ENCODE measurements at places on chromosomes 13 and 19. TPM values are rescaled to one million over a fixed set of nuclear protein-coding genes. Genes with fewer than 3 reads are reported as not detected.

- H3K27me3 ChIP-seq = no peaks in the 10 kb centered on the region
- peak overlapping the region; percentile 95 for H3K4me3 ChIP-seq
- DNase-seq = peak; percentile 97
- peaks cover 61% of the 10 kb centered on the region for H3K4me1 ChIP-seq
- peaks cover 3% of the 10 kb centered on the region for H3K36me3 ChIP-seq
- peak overlapping the region; percentile 91 for H3K27ac ChIP-seq
Observed at GRCh38 chr19:49149652-49150105, 5.5 kb downstream of the HRC start.

C19orf25 gene
- total RNA-seq = 21.2 TPM

DNA sequence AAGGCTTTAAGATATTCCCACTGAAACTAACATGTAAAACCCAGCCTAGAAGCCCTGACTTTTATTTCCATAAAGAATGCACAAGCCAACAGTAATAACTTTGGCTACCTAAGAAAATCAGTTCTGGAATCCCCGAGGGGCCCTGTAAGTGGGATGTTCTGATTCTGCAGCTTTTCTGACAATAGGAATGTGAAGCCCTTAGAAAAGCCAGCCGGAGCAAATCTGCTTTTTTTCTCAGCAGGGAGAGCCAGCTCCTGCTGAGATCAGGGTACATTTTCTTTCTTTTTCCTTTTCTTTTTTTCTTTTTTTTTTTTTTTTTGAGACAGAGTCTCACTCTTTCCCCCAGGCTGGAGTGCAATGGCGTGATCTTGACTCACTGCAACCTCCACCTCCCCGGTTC, 8.0 kb upstream of the GARRE1 start:
- H3K36me3 ChIP-seq = no peaks in the 10 kb centered on the region
- peaks cover 2% of the 10 kb centered on the region for H3K4me1 ChIP-seq
- H3K27ac ChIP-seq = no peak overlapping the region
- no peaks in the 10 kb centered on the region for H3K27me3 ChIP-seq
- no peak overlapping the region for H3K4me3 ChIP-seq

ZNF304 gene
- 11.4 TPM for total RNA-seq

DNA sequence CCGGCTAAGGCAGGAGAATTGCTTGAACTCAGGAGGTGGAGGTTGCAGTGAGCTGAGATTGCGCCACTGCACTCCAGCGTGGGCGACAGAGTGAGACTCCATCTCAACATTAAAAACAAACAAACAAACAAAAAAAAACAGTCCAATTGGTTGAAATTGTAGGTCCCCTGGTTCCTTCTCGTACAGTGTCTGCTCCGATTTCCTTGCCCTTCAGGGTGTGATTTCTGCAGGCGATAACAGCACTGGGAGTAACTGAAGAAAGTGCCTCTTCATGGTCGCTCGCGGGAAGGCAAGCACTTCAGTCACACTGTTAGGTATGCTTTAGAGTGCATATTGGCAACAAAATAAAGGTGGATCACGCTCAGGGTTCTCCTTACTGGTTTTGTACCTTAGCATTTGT, 39.7 kb downstream of the TPT1 start:
- H3K27me3 ChIP-seq = no peaks in the 10 kb centered on the region
- no peak overlapping the region for H3K4me3 ChIP-seq
- no peak overlapping the region for H3K27ac ChIP-seq
- peaks cover 18% of the 10 kb centered on the region for H3K4me1 ChIP-seq

- H3K36me3 ChIP-seq = no peaks in the 10 kb centered on the region
- H3K4me1 ChIP-seq = peaks cover 24% of the 10 kb centered on the region
- no peak overlapping the region for H3K27ac ChIP-seq
- DNase-seq = peak; percentile 45
- H3K4me3 ChIP-seq = peak overlapping the region; percentile 64
Observed at GRCh38 chr19:34482380-34483250, 1.1 kb downstream of the WTIP start.

GRCh38 chr19:10259162-10259905, 7.3 kb downstream of the MRPL4 start:
- no peak overlapping the region for H3K27ac ChIP-seq
- no peak overlapping the region for H3K4me3 ChIP-seq
- H3K36me3 ChIP-seq = peaks cover 53% of the 10 kb centered on the region
- peak; percentile 89 for DNase-seq
- H3K4me1 ChIP-seq = peaks cover 2% of the 10 kb centered on the region

DNA sequence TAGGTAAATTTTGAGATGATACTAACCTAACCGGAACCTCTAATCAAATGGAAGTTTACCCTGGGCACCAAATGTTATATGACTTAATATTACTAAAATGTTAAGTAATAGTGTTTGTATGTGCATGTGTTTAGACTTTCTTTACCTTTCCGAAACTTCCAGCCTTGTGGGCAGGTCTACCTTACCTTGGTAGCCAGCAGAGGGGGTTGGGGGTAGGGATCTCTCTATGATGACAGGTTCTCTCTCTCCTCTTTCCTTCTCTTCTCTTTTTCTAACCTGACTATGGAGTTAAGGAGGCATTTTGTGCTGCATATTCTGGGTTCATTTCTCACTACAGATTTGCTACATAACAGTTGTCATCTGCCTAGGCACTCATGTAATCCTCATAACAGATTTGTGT, 6.8 kb upstream of the FRY start:
- H3K4me1 ChIP-seq = peaks cover 9% of the 10 kb centered on the region
- no peaks in the 10 kb centered on the region for H3K36me3 ChIP-seq
- H3K27me3 ChIP-seq = peaks cover under 1% of the 10 kb centered on the region
- DNase-seq = no peak
- no peak overlapping the region for H3K4me3 ChIP-seq

GRCh38 chr13:46386392-46387063, 524 bp downstream of the RUBCNL start:
- H3K27me3 ChIP-seq = peaks cover 32% of the 10 kb centered on the region
- peaks cover 25% of the 10 kb centered on the region for H3K4me1 ChIP-seq
- DNase-seq = no peak
- H3K27ac ChIP-seq = no peak overlapping the region
- no peaks in the 10 kb centered on the region for H3K36me3 ChIP-seq
- peak overlapping the region; percentile 52 for H3K4me3 ChIP-seq

TDRD3 gene
- 37.4 TPM for total RNA-seq

- peak within 1 kb of the TSS; percentile 71 for H3K4me3 ChIP-seq
- peak; percentile 94 for DNase-seq
- peaks cover 16% of the 10 kb centered on the region for H3K4me1 ChIP-seq
- H3K27ac ChIP-seq = no peak within 1 kb of the TSS
Observed at GRCh38 chr19:33521480-33522370, at the start of gene PEPD. Gene PEPD, minus strand, starts transcription at chr19:33521791. Its CDS starts 31 bp downstream, at chr19:33521760.

ZNF805 gene
- 23.3 TPM for total RNA-seq

DNA sequence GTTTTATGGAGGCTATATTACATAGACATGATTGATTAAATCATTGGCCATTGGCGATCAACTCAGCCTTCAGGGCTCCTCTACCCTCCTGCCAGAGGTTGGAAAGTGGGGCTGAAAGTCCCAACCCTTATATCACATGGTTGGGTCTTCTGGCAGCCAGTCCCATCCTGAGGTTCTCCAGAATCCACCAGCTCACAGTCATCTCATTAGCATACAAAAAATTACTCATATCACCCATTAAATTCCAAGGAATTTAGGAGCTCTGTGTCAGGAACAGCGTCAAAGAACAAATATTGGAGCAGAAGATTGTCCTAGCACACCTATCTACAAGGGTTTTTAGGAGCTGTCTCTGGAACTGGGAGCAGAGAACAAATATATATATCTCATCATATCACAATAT, 39.4 kb upstream of the FARP1 start:
- H3K4me1 ChIP-seq = peaks cover 3% of the 10 kb centered on the region
- no peak overlapping the region for H3K27ac ChIP-seq
- H3K27me3 ChIP-seq = no peaks in the 10 kb centered on the region
- no peak for DNase-seq

- H3K4me1 ChIP-seq = peaks cover 59% of the 10 kb centered on the region
- H3K27me3 ChIP-seq = peaks cover 2% of the 10 kb centered on the region
- H3K36me3 ChIP-seq = no peaks in the 10 kb centered on the region
Observed at GRCh38 chr13:94331281-94331680, 148.2 kb downstream of the DCT start.

GRCh38 chr19:42028304-42029216, 34.5 kb upstream of the ATP1A3 start:
- H3K27me3 ChIP-seq = no peaks in the 10 kb centered on the region
- no peak overlapping the region for H3K27ac ChIP-seq
- peaks cover 34% of the 10 kb centered on the region for H3K4me1 ChIP-seq
- H3K4me3 ChIP-seq = no peak overlapping the region
- no peaks in the 10 kb centered on the region for H3K36me3 ChIP-seq

GRCh38 chr13:24085662-24086061, 74.9 kb upstream of the SPATA13 start:
- H3K27ac ChIP-seq = no peak overlapping the region
- peaks cover 34% of the 10 kb centered on the region for H3K4me1 ChIP-seq
- H3K27me3 ChIP-seq = no peaks in the 10 kb centered on the region
- no peak overlapping the region for H3K4me3 ChIP-seq
- no peak for DNase-seq

GRCh38 chr13:90233933-90234672, 1113.4 kb upstream of the MIR17HG start:
- no peaks in the 10 kb centered on the region for H3K27me3 ChIP-seq
- no peak for DNase-seq
- H3K4me1 ChIP-seq = no peaks in the 10 kb centered on the region

GRCh38 chr19:4431808-4432674, 25.6 kb downstream of the UBXN6 start:
- H3K27ac ChIP-seq = peak overlapping the region; percentile 69
- H3K27me3 ChIP-seq = no peaks in the 10 kb centered on the region
- DNase-seq = peak; percentile 48
- no peak overlapping the region for H3K4me3 ChIP-seq
- H3K4me1 ChIP-seq = peaks cover 31% of the 10 kb centered on the region

BRSK1 gene
- total RNA-seq = 5.4 TPM

DNA sequence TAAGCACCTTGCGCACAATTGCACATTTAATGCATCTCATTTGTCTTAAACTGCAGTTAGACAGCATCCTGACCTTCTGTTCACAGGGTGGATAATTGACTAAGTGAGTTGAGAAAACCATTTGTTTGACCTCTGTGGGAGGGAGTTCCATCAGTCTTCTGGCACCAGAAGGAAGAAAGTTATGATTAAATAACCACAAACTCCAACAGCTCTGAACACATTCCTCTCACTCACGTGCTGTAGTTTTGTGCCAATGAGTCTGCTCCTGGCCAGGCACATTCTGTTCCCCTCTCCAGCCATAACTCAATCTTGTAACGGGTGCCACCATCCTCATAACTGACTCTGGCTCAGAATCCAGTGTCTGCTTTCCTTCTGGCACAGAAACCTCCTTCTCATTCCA, 817.2 kb downstream of the SLITRK1 start:
- no peaks in the 10 kb centered on the region for H3K36me3 ChIP-seq
- no peaks in the 10 kb centered on the region for H3K27me3 ChIP-seq
- no peaks in the 10 kb centered on the region for H3K4me1 ChIP-seq
- H3K4me3 ChIP-seq = no peak overlapping the region

LGI4 gene
- 8.6 TPM for total RNA-seq

DNA sequence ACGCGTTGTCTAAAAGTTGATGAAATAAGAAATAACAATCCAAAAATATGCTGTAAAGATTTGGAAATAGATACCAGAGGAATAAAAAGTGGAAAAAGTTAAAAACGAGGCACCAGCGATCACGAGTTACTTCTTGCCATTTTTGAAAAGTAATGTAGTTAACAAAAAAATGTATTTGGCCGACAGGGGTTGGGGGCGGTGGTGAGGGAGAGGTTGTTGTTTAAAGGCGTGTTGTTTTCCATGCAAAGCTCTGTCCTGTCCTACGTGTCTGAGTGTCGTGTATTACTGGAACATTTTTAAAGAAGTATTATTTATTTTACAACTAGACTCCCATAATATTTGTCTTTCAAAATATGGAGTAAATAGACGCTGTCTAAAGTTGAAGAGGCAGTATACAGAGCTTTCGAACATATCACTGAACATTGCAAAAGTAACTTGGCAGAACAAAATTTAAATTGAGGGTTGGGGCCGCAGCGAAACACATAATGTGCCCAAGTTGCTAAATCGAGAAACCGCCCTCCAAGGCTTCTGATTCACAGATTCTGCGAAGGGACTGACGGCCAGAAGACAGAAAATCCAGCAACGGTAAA, 823 bp downstream of the FBXO17 start:
- peaks cover 13% of the 10 kb centered on the region for H3K4me1 ChIP-seq
- H3K27ac ChIP-seq = peak overlapping the region; percentile 97
- peak overlapping the region; percentile 83 for H3K4me3 ChIP-seq

DNA sequence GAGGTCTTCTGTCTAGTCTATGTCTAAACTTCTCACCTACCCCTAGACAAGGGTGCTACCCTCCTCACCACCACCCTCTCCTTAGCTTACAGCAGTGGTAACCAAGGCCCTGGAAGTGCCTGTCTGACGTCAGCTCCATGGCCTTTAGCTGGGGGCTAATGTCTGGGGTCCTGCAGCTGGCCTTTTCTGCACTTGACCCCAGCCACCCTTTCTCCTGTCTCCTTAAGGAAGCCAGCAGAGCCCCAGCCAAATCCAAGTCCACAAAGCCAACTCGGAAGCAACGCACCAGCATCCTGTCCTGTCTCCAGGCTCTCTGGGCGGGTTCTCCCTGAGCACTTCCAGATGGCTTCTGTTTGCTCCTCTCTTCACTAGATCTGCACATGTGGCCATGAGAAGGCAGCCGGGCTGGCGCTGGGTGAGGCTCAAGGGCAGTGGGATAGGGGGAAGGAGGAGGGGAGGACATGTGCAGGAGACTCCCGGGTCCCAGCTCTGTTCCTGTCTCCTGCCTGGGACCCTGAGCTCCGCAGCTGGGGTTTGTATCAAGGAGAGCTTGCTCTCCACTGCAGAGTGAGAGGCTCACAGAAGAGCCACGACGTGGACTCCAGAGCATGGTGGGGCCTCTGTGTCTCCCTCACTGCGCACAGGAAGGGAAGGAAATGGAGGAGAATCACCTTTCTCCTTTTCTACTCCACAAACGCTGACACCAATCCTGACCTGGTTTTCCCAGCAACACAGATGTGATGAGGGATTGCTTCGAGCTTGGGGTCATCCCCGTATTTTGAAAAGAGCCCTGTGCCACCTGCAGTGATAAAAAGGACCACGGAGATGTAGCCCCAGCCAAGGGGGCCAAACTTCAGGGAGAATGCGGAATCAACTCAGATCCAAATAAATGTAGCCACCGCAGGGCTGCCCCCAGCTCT, 204.2 kb downstream of the USP12 start:
- peaks cover 64% of the 10 kb centered on the region for H3K4me1 ChIP-seq
- peak overlapping the region; percentile 62 for H3K27ac ChIP-seq
- DNase-seq = peak; percentile 84
- H3K4me3 ChIP-seq = no peak overlapping the region
- H3K27me3 ChIP-seq = peaks cover 23% of the 10 kb centered on the region

GRCh38 chr13:71149498-71150363, 717.3 kb downstream of the DACH1 start:
- no peaks in the 10 kb centered on the region for H3K27me3 ChIP-seq
- H3K4me1 ChIP-seq = no peaks in the 10 kb centered on the region
- no peak overlapping the region for H3K4me3 ChIP-seq
- no peak overlapping the region for H3K27ac ChIP-seq
- no peak for DNase-seq
- no peaks in the 10 kb centered on the region for H3K36me3 ChIP-seq

DNA sequence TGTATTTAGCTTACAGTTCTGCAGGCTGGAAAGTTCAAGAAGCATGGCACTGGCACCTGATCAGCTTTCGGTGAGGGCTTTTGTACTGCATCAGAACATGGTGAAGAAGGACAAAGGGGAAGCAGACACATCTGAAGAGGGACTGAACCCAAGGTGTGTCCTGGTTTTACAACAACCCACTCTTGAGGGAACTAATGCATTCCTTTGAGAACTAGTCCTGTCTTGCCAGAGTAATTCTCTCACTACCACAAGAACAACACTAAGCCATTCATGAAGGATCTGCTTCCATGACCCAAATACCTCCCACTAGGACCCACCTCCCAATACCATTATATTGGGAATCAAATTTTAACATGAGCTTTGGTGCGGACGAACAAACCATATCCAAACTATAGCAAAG, 93.6 kb downstream of the RFC3 start:
- H3K36me3 ChIP-seq = no peaks in the 10 kb centered on the region
- H3K4me3 ChIP-seq = no peak overlapping the region
- H3K27me3 ChIP-seq = no peaks in the 10 kb centered on the region
- no peaks in the 10 kb centered on the region for H3K4me1 ChIP-seq
- no peak overlapping the region for H3K27ac ChIP-seq
- no peak for DNase-seq

MTMR6 gene
- 10.1 TPM for total RNA-seq

SLC17A7 gene
- total RNA-seq = 0.53 TPM
